ENCODE measurements at places on chromosomes 6 and 20.

GRCh38 chr6:169864148-169865020, 113.0 kb downstream of the ERMARD start:
- no peak for DNase-seq

- no peak for DNase-seq
Measured at GRCh38 chr20:57080796-57081195, 185.6 kb downstream of the BMP7 start.

GRCh38 chr6:127272576-127272975, 5.9 kb downstream of the RNF146 start:
- no peak for DNase-seq

- no peak for DNase-seq
Measured at GRCh38 chr6:123986938-123987337, 183.3 kb downstream of the NKAIN2 start.

- no peak for DNase-seq
Measured at GRCh38 chr6:21046276-21046675, 512.0 kb downstream of the CDKAL1 start.

- no peak for DNase-seq
Measured at GRCh38 chr6:43378631-43379030, 9.2 kb upstream of the ZNF318 start.

GRCh38 chr6:148520109-148520841, 177.6 kb downstream of the SASH1 start:
- DNase-seq, result no peak

DNA sequence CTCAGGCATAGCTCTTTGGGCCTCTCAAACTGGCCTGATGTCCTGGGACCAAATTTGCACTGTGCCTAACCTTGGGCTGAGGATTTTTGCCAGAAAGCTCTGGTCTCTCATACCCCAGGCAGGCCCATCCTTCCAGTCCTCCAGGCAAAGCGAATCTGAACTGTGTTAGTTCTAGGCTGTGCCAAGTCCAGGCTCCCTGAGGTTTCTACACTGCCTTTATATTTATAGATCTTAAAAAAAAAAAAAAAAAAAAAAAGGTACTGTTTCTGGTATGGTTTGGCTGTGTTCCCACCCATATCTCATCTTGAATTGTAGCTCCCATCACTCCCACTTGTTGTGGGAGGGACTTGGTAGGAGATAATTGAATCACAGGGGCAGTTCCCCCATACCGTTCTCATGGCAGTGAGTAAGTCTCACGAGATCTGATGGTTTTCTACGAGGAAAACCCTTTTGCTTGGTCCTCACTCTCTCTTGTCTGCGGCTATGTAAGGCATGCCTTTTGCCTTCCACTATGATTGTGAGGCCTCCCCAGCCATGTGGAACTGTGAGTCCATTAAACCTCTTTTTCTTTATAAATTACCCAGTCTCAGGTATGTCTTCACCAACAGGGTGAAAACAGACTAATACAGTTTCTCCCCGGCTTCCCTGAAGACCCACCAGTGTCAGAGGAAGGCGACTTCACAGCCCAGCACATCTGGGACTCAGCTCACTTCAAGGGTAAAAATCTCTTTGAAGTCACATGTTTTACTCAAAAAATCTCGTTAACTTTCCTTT, 39.0 kb upstream of the TBXT start:
- DNase-seq, result no peak

GRCh38 chr6:75107913-75108312, 97.9 kb downstream of the COL12A1 start:
- no peak for DNase-seq

All from activated CD8-positive, alpha-beta memory T cell treated with anti-CD3 and anti-CD28 coated beads for 48 hours (primary cell).